ENCODE measurements at places on chromosomes 6 and 20.

GRCh38 chr6:9455864-9456658 is 958.8 kb downstream of the TFAP2A start:
- DNase-seq: no peak

- no peak for DNase-seq
These were observed 706 bp downstream of the ZNF184 start for GRCh38 chr6:27472182-27472616.

DNA sequence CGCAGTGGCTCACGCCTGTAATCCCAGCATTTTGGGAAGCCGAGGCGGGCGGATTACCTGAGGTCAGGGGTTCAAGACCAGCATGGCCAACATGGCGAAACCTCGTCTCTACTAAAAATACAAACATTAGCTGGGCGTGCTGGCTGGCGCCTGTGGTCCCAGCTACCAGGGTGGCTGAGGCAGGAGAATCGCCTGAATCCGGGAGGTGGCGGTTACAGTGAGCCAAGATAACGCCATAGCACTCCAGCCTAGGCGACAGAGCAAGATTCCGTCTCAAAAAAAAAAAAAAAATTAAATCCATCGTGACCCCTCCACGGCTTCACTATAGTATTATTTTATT is 1.2 kb upstream of the CPNE1 start:
- no peak for DNase-seq

GRCh38 chr6:111890988-111891387 is 17.7 kb upstream of the FYN start:
- DNase-seq: no peak

- DNase-seq: no peak
These were observed 187.6 kb upstream of the QKI start for GRCh38 chr6:163226836-163227485.

DNA sequence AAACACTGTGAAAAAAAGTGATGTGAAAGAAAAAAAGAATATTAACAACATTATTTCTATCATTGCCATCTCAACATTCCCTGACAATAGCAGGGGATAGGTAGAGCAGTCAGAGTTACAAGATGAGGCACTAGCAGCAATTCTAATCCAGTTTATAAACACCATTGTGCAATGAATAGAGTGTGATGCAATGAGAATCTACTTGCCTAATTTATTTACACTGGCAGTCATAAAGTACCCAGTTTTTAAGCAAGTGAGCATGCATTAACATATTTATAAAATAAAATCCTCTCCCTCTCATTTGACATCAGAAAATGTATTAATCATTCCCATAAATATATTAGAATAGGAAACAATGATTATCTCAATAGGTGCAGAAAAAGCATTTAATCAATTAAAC is 2.5 kb upstream of the MANEA start:
- DNase-seq: no peak

DNA sequence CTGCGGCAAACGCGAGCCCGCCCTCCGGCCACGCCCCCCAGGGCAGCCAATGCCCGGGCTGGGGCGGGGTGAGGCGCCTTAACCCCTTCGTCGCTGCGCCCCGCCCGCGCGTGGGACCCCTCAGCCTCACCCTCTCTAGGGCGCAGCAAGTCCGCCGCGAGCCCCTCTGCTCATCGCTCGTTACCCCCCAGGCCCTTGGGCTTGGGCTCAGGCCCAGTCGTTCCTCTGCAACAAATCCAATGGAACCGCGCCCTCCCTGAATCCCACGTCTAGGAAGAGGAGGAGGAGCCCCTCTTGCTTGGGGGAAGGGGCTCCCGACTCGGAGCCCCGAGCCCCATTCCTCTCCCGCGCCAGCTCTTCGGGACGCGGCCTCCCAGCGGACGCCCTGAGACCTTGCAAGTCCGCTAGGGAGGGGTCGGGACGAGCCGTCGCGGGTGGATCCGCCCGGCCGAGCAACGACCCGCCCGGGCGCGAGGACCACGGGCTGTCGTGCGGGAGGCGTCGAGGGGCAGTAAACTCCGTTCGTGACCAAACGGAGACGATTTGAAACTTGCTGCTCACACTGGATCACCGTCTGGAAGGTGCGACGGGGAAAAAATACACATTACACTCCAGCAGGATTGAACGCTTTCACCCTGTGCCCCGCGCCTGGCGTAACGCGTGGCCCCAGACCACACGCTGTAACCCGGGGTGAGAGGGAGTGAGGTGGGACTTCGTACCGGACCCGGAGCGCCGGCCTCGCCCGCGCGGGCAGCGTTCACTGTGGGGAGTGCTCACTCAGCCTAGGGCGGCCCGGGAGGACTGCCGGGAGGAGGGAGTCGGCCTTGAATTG is 477 bp upstream of the LZTS3 start:
- peak; percentile 93 for DNase-seq

DNA sequence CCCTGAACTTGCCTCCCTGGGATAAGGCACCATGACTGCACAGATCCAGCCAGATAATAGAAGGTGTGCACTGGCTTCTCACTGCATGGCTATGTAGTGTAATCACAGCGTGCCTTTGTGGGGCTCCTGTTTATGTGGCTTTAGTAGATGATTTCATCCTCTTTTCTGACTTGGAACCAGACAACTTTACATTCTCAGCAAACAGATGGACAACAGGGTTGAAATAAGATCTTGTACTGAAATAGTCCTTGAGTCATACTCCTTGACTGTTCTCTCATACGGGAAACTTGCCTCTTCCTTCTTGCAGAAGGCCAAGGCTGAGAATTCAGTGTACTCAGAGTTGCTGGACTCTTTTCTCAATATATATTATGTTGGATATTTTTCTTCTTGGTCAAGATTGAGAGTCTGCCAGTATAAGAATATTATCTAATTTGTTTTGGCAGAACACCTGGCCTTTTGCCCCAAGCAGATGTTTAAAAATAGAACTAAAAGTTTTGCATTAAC is 25.0 kb upstream of the RNF144B start:
- DNase-seq: no peak

DNA sequence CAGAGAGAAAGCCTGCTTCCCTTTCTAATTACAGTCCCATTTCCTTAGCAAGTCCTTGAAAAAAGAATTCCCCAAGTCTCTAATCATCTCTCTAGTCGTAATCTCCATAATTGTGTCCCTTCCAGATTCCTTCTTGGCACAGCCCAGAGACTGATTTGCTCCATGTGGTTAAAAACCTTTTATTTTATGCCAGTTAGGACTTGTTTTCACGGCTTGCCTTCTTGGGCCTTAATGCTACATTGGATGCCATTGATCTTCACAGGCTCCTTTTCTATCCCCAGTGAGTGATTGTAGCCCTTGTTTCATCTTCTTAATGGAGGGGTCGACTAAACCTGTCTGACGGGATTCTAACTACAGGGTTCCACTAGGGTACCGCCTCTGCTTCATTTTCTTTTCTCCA is 650.6 kb upstream of the ARID1B start:
- no peak for DNase-seq

- peak; percentile 39 for DNase-seq
These were observed 793 bp downstream of the GMPR start for GRCh38 chr6:16238963-16239797.

DNA sequence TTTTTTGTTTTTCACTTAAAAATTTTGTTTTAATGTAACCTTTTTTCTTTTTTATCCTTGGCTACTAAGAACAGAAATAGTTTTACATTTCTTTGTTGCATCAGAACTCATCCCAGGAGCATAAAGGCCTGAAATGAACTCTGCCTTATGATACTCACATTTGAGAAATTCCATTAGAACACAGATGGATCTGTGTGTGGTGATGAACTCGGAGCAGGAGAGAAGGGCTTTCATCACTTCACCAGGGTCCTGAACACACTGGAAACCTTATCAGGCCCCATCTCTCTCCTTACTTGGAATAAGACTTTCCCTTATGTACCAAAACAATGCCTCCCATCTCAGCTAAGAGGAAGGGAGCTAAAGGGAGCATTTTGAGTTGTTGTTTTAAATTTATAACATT is 139.4 kb downstream of the PHF3 start:
- DNase-seq: no peak

- no peak for DNase-seq
These were observed 43.9 kb upstream of the B4GALT5 start for GRCh38 chr20:49757597-49757996.

DNA sequence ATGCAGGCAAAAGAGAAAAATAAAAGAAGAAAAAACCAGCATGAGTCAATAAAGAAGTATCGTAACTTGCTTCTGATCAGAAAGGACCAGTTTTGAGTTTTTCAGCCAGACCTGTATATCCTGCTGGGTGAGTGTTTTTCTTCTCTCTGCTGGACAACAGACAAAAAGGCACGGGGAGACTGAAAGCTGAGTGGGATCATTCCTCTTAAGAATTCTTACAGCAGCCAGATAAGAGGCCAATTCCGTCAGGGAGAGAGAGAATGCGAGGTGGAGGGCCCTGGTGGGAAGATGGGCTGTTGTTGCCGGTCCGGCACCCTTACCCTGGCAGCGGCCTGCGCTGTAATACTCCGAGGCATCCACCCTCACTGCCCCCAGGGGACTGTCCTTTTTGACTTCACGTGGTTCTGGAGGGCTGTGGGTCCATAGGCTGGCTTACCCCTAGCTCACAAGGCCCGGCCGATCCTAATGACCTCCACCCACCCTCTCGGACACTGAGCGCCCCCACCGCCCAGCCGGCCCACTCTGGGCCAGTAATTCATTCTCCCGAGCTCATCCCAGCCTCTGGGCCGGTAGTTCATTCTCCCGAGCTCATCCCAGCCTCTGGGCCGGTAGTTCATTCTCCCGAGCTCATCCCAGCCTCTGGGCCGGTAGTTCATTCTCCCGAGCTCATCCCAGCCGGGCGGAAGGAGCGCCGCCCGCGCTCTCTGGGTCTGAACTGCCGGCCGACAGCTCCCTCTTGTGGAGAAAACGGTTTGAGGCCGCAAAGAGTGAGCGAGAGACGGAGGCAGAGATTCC is 118.3 kb upstream of the SIRPA start:
- DNase-seq: peak; percentile 91

Measured in activated T-cell treated with anti-CD3 and anti-CD28 coated beads, Interleukin-2, amount 50 U/mL, for 48 hours (primary cell).